ENCODE measurements at places on chromosomes 2 and 18. TPM values are rescaled to one million over a fixed set of nuclear protein-coding genes. Genes with fewer than 3 reads are reported as not detected.
A peak's percentile ranks its signal among the peaks of the same experiment; 100 is the strongest.

- H3K4me3 ChIP-seq, result no peak overlapping the region
- H3K27me3 ChIP-seq, result peaks cover 3% of the 10 kb centered on the region
- no peak for DNase-seq
Observed at GRCh38 chr2:49241501-49241900, 87.2 kb upstream of the FSHR start.

GRCh38 chr2:165406173-165406572 lies 63.3 kb upstream of the CSRNP3 start:
- H3K27me3 ChIP-seq, result peaks cover 3% of the 10 kb centered on the region
- H3K4me3 ChIP-seq, result no peak overlapping the region
- H3K36me3 ChIP-seq, result no peaks in the 10 kb centered on the region
- no peaks in the 10 kb centered on the region for H3K4me1 ChIP-seq

GRCh38 chr2:176865336-176865735 lies 347.3 kb upstream of the HNRNPA3 start:
- no peaks in the 10 kb centered on the region for H3K36me3 ChIP-seq
- H3K27ac ChIP-seq, result no peak overlapping the region
- no peak for DNase-seq
- H3K27me3 ChIP-seq, result no peaks in the 10 kb centered on the region

DNA sequence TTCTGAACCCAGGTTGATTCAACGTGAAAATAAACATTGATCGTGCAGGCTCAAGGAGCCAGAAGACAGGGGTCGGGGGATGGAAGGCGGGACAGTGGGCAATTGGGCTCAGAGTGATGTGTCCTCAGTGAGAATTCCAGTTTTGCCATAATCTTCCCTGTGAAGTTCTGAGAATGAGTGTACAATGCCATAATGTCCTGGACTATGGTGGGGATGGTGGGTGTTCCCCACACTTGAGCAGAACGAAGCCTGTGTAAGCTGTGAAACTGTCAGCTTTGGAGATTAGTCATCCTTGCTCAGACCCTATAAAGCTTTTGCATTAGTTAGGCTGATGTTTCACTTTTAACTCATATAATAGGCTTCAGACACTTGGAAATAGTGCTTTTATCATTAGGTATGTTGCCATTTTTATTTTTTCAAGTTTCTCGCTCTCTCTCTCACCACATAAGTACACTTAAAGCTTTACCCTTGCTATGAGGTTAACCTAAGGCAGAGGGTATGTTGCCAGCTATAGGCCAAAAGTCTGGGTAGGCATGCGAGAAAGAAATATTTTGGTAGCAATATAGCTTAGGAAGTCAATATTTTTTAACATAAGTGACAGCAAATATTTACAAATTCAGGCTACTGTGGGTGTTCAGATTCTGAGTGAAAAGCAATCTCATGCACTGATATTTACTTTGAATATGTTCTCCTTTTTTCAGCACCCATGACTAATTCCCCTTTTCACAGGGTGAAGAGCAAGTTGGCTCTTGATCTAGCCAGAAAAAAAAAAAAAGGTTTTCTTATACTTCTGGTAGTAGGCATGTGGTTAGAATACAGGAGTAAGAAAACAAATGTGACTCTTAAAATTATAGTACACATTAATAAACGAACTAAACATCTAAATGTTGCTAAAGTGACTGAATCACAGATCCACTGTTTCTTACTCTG lies 47.2 kb downstream of the CDC42EP3 start:
- H3K4me1 ChIP-seq, result peaks cover 85% of the 10 kb centered on the region
- DNase-seq, result peak; percentile 61
- peak overlapping the region; percentile 87 for H3K27ac ChIP-seq
- H3K4me3 ChIP-seq, result peak overlapping the region; percentile 41
- H3K36me3 ChIP-seq, result no peaks in the 10 kb centered on the region

GRCh38 chr18:41486575-41486974 lies 468.5 kb upstream of the PIK3C3 start:
- no peak for DNase-seq
- no peak overlapping the region for H3K27ac ChIP-seq
- H3K36me3 ChIP-seq, result no peaks in the 10 kb centered on the region
- H3K27me3 ChIP-seq, result no peaks in the 10 kb centered on the region
- no peaks in the 10 kb centered on the region for H3K4me1 ChIP-seq

- DNase-seq, result no peak
- H3K27me3 ChIP-seq, result no peaks in the 10 kb centered on the region
- H3K4me3 ChIP-seq, result no peak overlapping the region
- peaks cover 10% of the 10 kb centered on the region for H3K36me3 ChIP-seq
- H3K27ac ChIP-seq, result no peak overlapping the region
- H3K4me1 ChIP-seq, result no peaks in the 10 kb centered on the region
Observed at GRCh38 chr2:32798829-32799228, 147.9 kb upstream of the LTBP1 start.

DNA sequence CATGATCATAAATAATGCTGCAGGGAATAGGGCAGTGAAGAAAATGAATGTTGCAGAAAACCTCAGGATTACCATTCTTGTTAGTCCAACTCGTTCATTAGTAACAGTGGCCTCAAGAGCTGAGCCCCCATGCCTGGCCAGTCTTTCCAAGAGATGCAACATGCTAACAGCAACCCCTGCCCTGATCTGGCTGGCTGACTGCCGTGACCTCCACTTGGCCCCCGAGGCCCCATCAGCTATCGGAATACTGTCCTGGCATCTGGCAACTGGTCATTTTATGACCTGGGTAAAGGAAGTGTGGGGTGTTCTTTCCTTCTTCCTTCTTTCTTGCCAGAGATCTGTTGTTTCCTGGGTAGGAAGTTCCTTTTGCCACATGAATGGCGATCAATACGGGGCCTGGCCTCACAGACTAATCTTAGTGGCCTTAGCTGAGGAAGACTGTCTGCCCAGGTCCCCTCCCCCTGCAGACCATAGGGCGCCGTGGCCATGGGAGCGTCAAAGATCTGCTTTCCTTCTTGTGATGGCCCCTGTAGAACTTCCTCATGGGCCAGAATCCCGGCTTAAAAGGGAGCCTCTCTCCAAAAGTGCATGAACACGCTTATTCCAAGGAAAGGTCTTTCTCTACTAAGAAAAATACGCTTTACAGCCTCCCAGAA lies 10.6 kb upstream of the TRABD2A start:
- no peaks in the 10 kb centered on the region for H3K27me3 ChIP-seq
- DNase-seq, result no peak
- no peaks in the 10 kb centered on the region for H3K36me3 ChIP-seq
- H3K4me3 ChIP-seq, result no peak overlapping the region
- peaks cover 60% of the 10 kb centered on the region for H3K4me1 ChIP-seq
- H3K27ac ChIP-seq, result no peak overlapping the region

- H3K27ac ChIP-seq, result no peak overlapping the region
- no peak for DNase-seq
- peaks cover 2% of the 10 kb centered on the region for H3K27me3 ChIP-seq
- H3K4me1 ChIP-seq, result no peaks in the 10 kb centered on the region
- no peaks in the 10 kb centered on the region for H3K36me3 ChIP-seq
Observed at GRCh38 chr2:1900732-1901131, 156.4 kb upstream of the PXDN start.

- H3K27me3 ChIP-seq, result peaks cover 10% of the 10 kb centered on the region
- H3K27ac ChIP-seq, result no peak overlapping the region
- no peak for DNase-seq
- no peaks in the 10 kb centered on the region for H3K36me3 ChIP-seq
Observed at GRCh38 chr2:131035826-131036231, 57.4 kb downstream of the FAM168B start.

DNA sequence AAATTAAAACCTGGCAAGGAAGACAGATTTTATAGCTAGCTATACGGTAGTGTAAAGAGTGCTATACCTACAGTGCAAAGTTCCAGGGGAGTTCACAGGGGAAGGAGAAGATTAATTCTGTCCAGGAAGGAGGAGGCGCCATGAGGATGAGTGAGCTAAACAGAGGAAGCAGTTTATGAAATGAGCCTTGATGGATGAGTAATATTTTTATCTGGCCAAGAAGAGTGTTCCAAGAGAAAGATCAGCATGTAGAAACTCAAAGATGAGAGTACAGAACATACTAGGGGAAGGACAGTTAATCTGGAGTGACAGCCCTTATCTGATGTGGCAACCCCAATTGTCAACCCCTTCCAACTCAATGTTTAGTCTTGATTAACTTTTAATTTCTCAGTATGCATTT lies 54.8 kb downstream of the CDH20 start:
- no peak for DNase-seq
- no peak overlapping the region for H3K27ac ChIP-seq
- no peak overlapping the region for H3K4me3 ChIP-seq
- H3K27me3 ChIP-seq, result no peaks in the 10 kb centered on the region
- no peaks in the 10 kb centered on the region for H3K4me1 ChIP-seq
- H3K36me3 ChIP-seq, result no peaks in the 10 kb centered on the region

- no peak overlapping the region for H3K27ac ChIP-seq
- DNase-seq, result no peak
- H3K36me3 ChIP-seq, result no peaks in the 10 kb centered on the region
- peaks cover 5% of the 10 kb centered on the region for H3K27me3 ChIP-seq
- no peaks in the 10 kb centered on the region for H3K4me1 ChIP-seq
Observed at GRCh38 chr2:177119099-177119498, 93.5 kb upstream of the HNRNPA3 start.

DNA sequence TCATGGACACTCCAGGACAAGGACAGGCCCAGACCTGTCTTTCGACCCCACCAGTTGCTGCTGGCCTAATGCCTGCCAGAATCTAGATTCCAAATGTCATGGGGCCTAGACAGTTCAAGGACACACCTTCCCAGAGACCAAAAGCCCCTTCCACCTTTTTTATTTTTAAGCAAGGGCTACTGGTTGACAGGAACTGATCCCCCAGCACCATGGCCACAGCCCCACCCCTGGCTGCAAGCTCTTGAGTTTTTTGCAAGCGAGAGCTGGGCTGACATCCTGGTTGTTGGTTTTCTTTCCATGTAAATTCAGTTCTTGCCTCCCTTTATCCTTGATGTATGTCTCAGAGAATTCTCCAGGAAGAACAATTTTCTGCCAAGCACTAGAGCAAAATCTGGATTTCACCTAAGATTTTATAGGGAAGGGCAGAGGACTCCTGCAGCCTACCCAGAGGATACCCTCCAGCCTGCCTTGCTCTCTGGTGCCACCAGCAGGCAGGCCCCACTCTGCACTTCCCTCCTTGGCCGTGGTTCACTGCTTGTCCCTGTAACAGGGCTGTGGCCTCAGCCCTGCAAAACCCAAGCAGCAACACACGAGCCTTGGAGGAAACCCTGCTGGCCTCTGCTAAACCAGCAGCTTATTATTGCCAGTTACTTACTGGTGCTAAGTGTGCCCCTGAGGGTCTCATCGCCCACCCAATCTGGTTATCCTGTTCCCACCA lies 97.7 kb downstream of the TWIST2 start:
- H3K4me3 ChIP-seq, result no peak overlapping the region
- no peaks in the 10 kb centered on the region for H3K36me3 ChIP-seq
- DNase-seq, result peak; percentile 33
- no peaks in the 10 kb centered on the region for H3K27me3 ChIP-seq
- H3K27ac ChIP-seq, result no peak overlapping the region

GRCh38 chr2:219392754-219393153 lies 5.0 kb upstream of the DNPEP start:
- no peak overlapping the region for H3K27ac ChIP-seq
- H3K4me1 ChIP-seq, result peaks cover 17% of the 10 kb centered on the region
- no peaks in the 10 kb centered on the region for H3K27me3 ChIP-seq
- H3K4me3 ChIP-seq, result no peak overlapping the region
- DNase-seq, result no peak
- no peaks in the 10 kb centered on the region for H3K36me3 ChIP-seq

DNA sequence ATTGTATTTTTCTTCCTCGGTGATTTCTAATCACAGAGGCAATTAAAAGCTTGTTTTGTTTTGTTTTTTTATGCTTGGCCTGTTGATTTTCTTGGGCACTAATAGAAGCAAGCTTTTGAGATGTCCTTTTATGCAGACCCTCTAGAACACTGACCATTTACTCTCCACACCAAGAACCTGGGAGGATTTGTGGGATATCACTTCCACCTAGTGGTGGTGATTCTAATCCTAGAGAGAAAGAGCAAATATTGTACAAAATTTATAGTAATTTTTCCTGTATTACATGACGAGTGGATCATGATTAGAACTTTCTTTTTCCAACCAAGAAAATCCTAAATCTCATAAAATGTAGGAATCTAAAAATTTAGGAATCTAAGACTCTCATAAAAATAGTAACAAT lies 23.4 kb downstream of the NEMP2 start:
- peaks cover 18% of the 10 kb centered on the region for H3K4me1 ChIP-seq
- peaks cover 41% of the 10 kb centered on the region for H3K36me3 ChIP-seq
- H3K27ac ChIP-seq, result peak overlapping the region; percentile 12
- no peak overlapping the region for H3K4me3 ChIP-seq

DNA sequence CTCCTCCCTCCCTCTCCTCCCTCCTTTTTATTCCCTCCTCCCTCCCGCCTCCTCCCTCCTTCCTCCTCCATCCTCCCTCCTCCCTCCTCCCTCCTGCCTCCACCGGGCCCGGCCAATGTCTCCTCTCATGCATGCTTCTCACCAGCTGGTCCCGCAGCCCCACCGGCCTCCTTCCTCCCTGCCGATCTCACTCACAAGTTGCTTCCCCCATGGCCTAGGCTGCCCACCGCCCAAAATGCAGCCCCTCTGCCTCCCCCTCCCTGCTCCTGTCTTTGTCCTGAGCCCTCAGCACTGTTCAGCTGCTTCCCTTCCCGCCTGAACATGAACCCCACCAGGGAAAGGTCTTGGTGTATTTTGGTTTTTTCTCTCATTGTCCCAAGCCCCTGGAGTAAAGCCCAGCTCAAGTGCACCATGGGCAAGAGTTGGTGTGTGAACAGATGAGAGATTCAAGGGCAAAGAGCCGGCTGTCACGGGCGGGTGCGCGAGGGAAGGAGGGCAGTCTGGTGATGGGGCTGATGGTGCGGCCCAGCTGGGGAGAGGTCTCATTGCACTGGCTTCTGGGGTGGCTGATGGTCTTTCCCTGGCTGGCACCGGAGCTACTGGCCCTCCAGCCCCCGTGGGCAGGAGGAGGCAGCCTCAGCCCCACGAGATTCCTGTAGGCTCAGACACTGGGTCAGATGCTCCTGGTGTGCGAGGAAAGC lies 117.6 kb downstream of the TWIST2 start:
- H3K4me1 ChIP-seq, result no peaks in the 10 kb centered on the region
- no peak overlapping the region for H3K27ac ChIP-seq
- no peak overlapping the region for H3K4me3 ChIP-seq
- peaks cover 8% of the 10 kb centered on the region for H3K27me3 ChIP-seq

- H3K36me3 ChIP-seq, result no peaks in the 10 kb centered on the region
- no peak overlapping the region for H3K4me3 ChIP-seq
- H3K27ac ChIP-seq, result no peak overlapping the region
- peaks cover 2% of the 10 kb centered on the region for H3K27me3 ChIP-seq
- DNase-seq, result no peak
Observed at GRCh38 chr2:8607606-8608005, 74.2 kb upstream of the ID2 start.

SLC11A1 gene
- 0.23 TPM for total RNA-seq

IHH gene
- not detected for total RNA-seq

AQP4 gene
- not detected for total RNA-seq

VWA3B gene
- total RNA-seq, result not detected

FBXO11 gene
- total RNA-seq, result 47.3 TPM

REG3A gene
- total RNA-seq, result not detected

PPP1R1C gene
- total RNA-seq, result not detected

KDM3A gene
- total RNA-seq, result 107 TPM

RAB1A gene
- 71.8 TPM for total RNA-seq

DHRS9 gene
- total RNA-seq, result not detected

TSHZ1 gene
- 10.8 TPM for total RNA-seq

SIX3 gene
- total RNA-seq, result not detected

All from activated CD8-positive, alpha-beta T cell treated with anti-CD3 and anti-CD28 coated beads for 36 hours (primary cell).